ENCODE measurements at places on chromosomes 6 and 20.

GRCh38 chr20:77231-77630, 10.2 kb upstream of the DEFB125 start:
- no peak for DNase-seq

DNA sequence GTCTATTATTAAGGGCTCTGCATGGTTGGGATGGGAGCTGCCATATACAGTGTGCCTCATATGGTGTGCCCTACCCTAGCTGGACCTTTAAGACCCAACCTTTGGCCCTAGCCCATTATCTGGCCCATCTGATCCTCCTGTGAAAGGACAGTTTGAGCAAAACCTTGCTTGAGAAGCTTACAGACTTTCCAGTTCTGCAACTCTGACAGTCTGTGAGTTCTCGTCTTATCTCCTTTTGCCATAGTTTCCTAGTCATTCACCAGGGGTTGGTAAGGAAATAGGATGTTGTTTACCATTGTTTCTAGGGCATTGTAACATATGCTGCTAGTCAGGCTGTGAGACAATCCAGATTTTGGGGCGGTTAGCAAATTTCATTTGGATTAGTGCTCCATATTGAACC, 17.2 kb downstream of the CTNNBL1 start:
- DNase-seq: no peak

GRCh38 chr6:99485395-99485773, 29.8 kb downstream of the USP45 start:
- DNase-seq: no peak

DNA sequence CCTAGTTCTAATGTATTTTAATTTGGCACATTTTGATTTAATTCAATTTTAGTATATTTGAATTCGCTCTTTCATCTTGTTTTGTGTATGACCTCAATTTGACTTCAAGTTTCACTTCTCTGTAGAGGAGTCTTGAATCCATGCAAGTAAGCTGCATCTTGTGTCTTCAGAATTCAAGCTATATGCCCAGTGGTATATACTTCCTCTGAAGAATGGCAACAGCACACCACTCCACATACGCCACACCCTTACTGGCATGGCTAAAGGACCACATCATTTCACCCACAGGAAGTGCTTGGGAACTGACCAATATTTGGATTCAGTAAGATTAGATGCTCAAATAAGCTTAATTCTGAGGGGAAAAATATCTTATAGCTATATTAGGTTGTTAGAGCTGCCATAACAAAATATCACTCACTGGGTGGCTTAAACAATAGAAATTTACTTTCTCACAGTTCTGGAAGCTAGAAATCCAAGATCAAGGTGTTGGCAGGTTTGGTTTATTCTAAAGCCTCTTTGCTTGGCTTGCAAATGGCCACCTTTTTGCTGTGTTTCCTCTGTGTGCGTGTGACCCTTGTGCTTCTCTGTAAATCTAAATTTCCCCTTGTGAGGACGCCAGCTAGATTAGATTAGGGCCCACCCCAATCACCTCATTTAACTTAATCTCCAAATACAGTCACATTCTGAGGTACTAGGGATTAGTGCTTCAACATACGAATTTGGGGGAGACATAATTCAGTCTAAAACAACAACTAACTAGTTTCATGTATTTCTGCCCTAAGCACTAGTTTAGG, 2.8 kb upstream of the ASF1A start:
- DNase-seq: no peak

DNA sequence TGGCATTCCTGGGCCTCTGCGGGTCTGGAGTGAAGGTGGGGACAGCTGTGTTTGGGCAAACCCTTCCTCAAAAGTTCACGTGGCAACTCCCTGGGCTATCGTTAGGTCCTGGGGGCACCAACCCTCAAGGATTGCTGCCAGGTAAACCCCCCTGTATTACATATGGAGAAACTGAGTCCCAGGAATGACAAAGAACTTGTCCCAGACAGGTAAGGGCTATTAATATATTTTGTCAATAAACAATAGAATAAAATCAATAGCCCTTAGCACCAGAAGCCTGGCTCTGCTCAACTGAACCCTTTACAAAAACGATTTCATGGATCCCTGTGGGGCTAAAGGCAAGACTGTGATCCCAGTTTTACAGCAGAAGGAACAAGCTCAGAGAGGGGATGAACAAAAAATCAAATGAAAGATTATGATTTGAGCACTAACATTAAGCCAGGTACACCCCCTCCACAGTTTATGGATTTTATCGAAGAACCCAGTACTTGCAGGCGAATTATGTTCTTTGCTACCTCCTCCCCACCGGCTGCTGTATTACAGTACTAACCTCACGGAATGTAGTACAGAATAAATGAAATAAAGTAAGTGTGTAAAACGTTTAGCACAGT, 2.7 kb downstream of the ID1 start:
- no peak for DNase-seq

DNA sequence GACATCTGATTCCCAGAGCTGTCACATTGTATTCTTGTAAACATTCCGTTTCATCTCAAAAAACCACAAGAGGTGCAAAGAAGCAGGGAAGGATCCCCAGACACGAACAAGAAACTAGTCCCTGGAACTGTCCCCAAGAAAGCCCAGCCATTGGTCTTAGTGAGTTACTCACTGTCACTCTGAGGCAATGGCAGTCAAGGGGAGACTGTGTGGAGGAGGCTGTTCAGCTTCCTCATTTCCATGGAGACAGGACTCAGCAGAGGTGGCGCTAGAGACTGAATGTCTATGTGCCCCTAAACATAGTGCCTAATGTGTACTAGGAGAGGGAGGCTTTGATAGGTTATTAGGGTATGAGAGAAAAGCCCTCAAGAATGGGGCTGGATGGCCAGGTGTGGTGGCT, 11.1 kb downstream of the ULBP1 start:
- no peak for DNase-seq
